HCT116 (cell line): ENCODE measurements at places on chromosomes 4 and X. TPM values are rescaled to one million over a fixed set of nuclear protein-coding genes. Genes with fewer than 3 reads are reported as not detected.

DNA sequence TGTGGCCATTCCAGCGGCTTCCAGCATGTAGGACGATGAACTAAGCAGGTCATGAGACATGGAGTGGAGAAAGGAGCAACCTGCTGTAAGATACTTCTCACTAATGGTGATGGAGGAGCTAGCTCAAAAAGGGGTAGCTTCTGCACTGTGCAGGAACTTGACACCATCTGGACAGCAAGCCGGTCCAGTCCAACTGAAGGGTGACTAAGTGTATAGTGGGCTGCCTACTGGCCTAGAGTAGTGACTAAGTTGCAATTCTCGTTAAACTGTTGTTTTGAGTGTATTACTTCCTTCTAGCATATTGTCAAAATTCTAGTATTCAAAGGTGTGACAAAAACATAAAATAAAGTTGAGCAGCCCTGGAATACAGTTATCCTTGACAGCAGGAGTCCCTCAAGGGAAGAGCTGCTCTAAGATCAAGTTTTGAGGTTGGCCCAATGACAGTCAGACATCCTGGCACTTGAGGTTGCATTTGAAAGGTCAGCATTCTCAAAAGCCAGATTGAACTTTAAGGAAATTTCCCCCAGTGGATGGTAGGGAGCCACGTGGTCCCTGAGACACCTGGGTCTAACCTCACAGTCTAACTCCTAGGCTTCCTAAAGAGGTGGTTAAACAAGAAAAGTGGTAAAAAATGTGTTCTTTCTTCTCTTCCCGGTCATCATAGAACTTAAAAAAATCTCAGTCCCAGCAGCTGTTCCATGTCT is 8.0 kb downstream of the CETN2 start:
- H3K36me3 ChIP-seq: no peaks in the 10 kb centered on the region
- H3K4me1 ChIP-seq: no peaks in the 10 kb centered on the region
- H3K27me3 ChIP-seq: no peaks in the 10 kb centered on the region
- no peak for DNase-seq

F11 gene
- total RNA-seq: not detected

DNA sequence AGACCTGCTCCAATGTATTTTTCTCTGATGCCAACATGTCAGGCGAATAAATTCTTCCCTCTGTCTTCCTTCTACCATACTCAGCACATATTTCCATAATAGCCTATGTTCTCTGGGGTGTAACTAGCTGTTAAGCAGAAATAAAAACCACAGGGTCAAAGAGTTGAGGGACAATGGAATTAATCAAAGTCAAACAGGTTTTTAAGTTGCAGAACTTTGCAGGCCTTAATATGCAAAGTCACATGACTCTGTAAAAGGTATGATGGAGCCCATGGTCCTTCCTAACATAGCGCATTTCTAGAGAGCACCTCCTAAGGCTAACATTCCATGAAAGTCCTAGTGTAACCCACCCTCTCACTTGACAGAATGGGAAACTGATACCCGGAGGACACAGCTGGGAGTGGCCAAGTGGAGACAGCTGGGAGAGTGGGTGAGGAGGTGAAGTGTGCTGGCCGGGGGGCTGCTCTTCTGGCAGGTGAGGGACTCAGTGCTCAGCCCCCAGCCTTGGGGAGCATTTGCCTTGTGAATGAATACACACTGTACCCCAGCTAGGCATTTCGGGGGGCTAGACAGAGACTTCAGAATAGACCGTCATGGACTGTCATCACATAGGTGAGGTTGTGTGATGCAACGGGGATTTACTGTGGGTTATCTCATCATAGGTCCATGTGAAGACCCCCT is 8.4 kb upstream of the SORCS2 start:
- H3K27ac ChIP-seq: no peak overlapping the region
- peaks cover 7% of the 10 kb centered on the region; the same call in 1 of the 2 replicates for H3K27me3 ChIP-seq
- DNase-seq: no peak
- H3K4me1 ChIP-seq: no peaks in the 10 kb centered on the region
- no peak overlapping the region for H3K4me3 ChIP-seq

DNA sequence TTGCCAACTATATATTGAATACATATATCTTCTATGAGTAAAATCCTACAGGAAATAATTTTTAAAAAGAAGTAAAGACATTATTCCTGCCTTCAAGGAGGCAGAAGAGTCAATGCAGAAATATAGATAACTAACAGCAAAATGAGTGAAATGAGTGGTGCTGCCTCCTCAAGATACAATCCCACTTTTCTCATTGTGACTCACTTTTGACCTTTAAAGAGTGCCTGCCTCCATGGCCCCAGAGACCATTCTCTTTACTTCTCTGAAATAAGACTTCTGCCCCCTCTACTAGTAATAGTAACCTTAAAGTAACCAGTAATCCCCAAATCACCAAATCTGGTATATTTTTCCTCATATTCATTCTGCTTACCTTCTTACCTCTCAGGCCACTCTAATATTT is 15.5 kb downstream of the SLC10A7 start:
- no peaks in the 10 kb centered on the region for H3K27me3 ChIP-seq
- DNase-seq: no peak
- no peak overlapping the region for H3K4me3 ChIP-seq
- peaks cover 5% of the 10 kb centered on the region; the same call in 1 of the 2 replicates for H3K4me1 ChIP-seq
- H3K27ac ChIP-seq: no peak overlapping the region

WDR17 gene
- total RNA-seq: 0.20 TPM

GRCh38 chr4:115678425-115678941 is 565.1 kb upstream of the NDST4 start:
- H3K36me3 ChIP-seq: no peaks in the 10 kb centered on the region
- H3K27ac ChIP-seq: no peak overlapping the region
- no peak overlapping the region for H3K4me3 ChIP-seq
- DNase-seq: no peak
- no peaks in the 10 kb centered on the region for H3K4me1 ChIP-seq

TRMT2B gene
- total RNA-seq: 9.5 TPM

COX7B2 gene
- not detected for total RNA-seq

DNA sequence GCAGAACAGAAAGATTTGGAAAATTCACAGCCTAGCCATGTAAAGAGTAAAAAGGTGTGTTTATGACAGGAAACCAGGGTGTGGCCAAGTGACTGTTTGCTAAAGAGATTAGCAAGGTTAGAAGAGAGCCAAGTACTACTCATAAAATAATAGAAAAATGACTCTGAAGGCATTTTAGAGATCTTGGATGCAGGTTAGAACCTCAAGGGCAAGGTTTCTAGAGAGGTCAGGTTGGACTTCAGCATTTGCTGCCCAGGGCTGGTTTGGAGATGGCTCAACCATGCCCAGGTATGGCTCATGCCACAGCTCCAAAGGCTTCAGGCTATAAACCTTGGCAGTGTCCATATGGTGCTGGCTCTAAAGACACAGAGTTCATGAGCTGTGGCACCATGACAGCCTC is 40.6 kb upstream of the ADGRA3 start:
- no peak for DNase-seq
- no peak overlapping the region for H3K27ac ChIP-seq
- no peaks in the 10 kb centered on the region for H3K4me1 ChIP-seq
- no peak overlapping the region for H3K4me3 ChIP-seq
- no peaks in the 10 kb centered on the region for H3K36me3 ChIP-seq

- H3K27me3 ChIP-seq: peaks cover 29% of the 10 kb centered on the region; the same call in 1 of the 2 replicates
- no peaks in the 10 kb centered on the region for H3K4me1 ChIP-seq
- H3K36me3 ChIP-seq: no peaks in the 10 kb centered on the region
- no peak for DNase-seq
- H3K27ac ChIP-seq: no peak overlapping the region
- no peak overlapping the region for H3K4me3 ChIP-seq
Measured at GRCh38 chr4:7364979-7365378, 69.8 kb downstream of the PSAPL1 start.

- H3K4me1 ChIP-seq: no peaks in the 10 kb centered on the region
- no peak for DNase-seq
- no peaks in the 10 kb centered on the region for H3K27me3 ChIP-seq
- no peak overlapping the region for H3K4me3 ChIP-seq
Measured at GRCh38 chr4:121551881-121552280, 144.9 kb downstream of the ANXA5 start.

DNA sequence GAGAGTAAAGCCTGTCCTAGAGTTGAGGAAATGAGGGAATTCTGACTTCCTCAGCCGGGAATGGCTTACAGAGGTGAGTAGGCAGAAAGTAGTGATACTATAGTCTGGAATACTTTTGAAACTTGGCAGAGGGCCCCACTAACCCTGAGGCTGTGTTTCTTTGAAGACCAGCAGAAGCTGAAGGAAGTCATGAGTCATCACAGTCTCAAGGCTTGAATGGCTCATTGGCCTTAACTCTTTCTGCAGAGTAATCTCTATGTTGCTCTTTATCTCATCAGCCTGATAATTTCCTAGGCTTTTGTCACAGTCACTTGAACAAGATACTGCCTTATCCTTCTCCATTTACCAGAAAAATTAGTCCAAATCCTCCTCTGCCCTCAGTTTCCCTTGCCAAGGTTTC is 80.8 kb downstream of the ANKRD50 start:
- DNase-seq: peak; percentile 96
- no peaks in the 10 kb centered on the region for H3K36me3 ChIP-seq
- H3K4me1 ChIP-seq: peaks cover 18% of the 10 kb centered on the region
- H3K27ac ChIP-seq: peak overlapping the region; percentile 52
- no peaks in the 10 kb centered on the region for H3K27me3 ChIP-seq

- H3K27me3 ChIP-seq: no peaks in the 10 kb centered on the region
- no peaks in the 10 kb centered on the region; the same call in 1 of the 2 replicates for H3K4me1 ChIP-seq
- no peak for DNase-seq
- H3K4me3 ChIP-seq: no peak overlapping the region
- no peak overlapping the region for H3K27ac ChIP-seq
Measured at GRCh38 chr4:152115794-152116193, 355.0 kb upstream of the GATB start.

DNA sequence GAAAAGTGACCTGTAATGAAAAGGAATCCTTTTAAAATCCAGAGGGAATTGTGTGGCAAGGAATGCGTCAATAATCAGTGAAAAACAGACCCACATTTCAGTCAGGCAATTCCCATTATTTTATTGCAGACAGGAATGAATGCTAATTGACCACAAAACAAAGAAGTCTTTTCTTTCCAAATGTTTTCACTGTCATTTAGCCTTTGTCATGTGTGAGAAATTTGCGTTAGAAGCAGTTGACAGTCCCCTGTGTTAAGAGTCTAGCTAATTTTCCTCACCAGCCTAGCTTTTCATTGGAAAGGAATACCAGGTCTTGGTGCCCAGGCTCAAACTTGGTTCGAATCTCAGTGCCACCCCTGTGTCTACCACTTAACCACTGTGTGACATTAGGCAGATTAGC is 83.4 kb downstream of the KIT start:
- no peak for DNase-seq
- H3K27ac ChIP-seq: no peak overlapping the region
- H3K36me3 ChIP-seq: no peaks in the 10 kb centered on the region
- H3K4me1 ChIP-seq: no peaks in the 10 kb centered on the region

SLC10A4 gene
- total RNA-seq: 8.4 TPM

EFHC2 gene
- not detected for total RNA-seq

MAGEC1 gene
- total RNA-seq: not detected

RIPPLY1 gene
- 0.27 TPM for total RNA-seq

GRCh38 chrX:26788402-26788998 is 572.5 kb downstream of the MAGEB5 start:
- no peak for DNase-seq
- no peaks in the 10 kb centered on the region for H3K27me3 ChIP-seq
- no peaks in the 10 kb centered on the region for H3K36me3 ChIP-seq
- H3K27ac ChIP-seq: no peak overlapping the region

CT45A5 gene
- total RNA-seq: not detected

LRRC66 gene
- 0.12 TPM for total RNA-seq

HHIP gene
- not detected for total RNA-seq

KLHL4 gene
- 0.10 TPM for total RNA-seq

DNA sequence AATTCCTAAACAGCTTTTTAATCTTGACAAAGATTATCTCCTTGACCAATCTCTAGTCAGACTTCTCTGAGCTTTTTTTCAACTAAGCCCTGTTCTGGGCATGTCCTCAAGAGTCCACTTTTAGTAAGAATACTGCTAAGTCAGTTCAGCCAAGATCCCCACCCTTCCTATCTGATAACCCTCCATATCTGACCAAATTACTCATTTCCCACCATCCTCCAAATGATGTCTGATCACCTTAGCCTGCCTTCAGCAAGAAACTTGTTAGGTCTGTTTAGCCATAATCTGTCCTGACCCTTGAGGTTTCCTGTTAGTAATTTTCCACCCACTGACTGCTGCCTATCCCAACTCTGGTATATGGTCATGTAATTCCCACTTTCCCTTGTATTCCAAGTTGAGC is 65.2 kb downstream of the FAM13A start:
- H3K36me3 ChIP-seq: no peaks in the 10 kb centered on the region
- H3K27me3 ChIP-seq: no peaks in the 10 kb centered on the region
- no peak overlapping the region for H3K27ac ChIP-seq
- DNase-seq: no peak

- H3K4me1 ChIP-seq: peaks cover 5% of the 10 kb centered on the region
- no peak for DNase-seq
- no peaks in the 10 kb centered on the region for H3K27me3 ChIP-seq
- H3K27ac ChIP-seq: no peak overlapping the region
Measured at GRCh38 chrX:57595381-57595811, 3.6 kb downstream of the ZXDB start.

GRCh38 chr4:76494871-76495590 is 60.0 kb downstream of the SHROOM3 start:
- no peak for DNase-seq
- H3K4me3 ChIP-seq: no peak overlapping the region
- H3K36me3 ChIP-seq: no peaks in the 10 kb centered on the region
- H3K27ac ChIP-seq: no peak overlapping the region
- H3K27me3 ChIP-seq: no peaks in the 10 kb centered on the region

UCHL1 gene
- total RNA-seq: 0.54 TPM

GRCh38 chr4:67141586-67141985 is 403.7 kb downstream of the CENPC start:
- H3K36me3 ChIP-seq: no peaks in the 10 kb centered on the region
- no peak overlapping the region for H3K27ac ChIP-seq
- H3K4me3 ChIP-seq: no peak overlapping the region

DNA sequence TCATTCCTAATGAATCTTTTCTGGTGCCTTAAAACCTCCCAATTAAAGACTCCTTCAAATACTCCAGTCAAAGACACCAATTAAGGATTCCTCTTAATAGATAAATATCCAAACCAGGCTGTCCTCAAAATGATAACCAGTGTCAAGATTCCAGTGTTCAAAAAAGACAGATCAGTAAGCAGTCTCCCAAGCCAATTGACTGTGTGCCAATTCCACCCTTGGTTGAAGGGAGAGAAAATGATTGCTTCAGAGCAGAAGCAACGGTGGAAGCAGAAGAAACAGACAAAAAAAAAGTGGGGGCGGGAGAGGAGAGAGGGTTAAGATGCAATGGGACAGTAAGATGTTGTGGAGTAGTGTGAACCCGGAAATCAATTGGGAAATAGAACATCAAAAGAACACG is 216.0 kb upstream of the FTHL17 start:
- no peaks in the 10 kb centered on the region for H3K4me1 ChIP-seq
- H3K27ac ChIP-seq: no peak overlapping the region
- H3K4me3 ChIP-seq: no peak overlapping the region
- no peaks in the 10 kb centered on the region for H3K27me3 ChIP-seq

GRCh38 chr4:46852800-46853199 is 56.2 kb downstream of the COX7B2 start:
- H3K4me3 ChIP-seq: no peak overlapping the region
- no peak overlapping the region for H3K27ac ChIP-seq
- no peaks in the 10 kb centered on the region for H3K4me1 ChIP-seq
